ENCODE measurements at places on chromosomes 3 and 15.

DNA sequence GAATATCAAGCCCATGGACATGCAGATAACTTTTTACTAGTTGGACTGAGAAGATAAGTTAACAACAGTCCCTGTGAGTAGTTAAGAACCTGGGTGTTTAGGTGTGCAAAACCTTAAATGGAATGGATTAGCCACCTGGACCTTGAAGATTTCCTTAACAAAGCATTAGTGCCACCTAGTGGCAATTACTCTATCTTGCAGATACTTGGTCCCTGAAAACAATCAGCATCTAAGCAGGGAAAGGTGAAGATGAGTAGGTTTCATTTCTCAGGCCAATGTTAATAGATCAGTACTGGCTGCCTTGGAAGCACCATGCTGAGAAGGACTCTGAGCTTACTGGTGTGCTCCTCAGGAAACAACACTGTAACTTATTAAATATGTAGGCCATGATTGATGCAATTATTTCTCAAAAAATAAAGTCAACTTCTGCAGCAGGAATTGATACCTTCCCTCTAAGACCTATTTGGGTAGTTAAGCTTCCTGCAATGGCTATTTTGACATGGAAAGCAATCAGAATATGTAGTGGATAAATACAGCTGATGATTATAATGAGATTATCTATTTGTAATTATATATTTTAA lies 329.4 kb downstream of the TBC1D5 start:
- DNase-seq = peak; percentile 74

- DNase-seq = no peak
Observed at GRCh38 chr3:99503350-99503749, 135.0 kb upstream of the COL8A1 start.

DNA sequence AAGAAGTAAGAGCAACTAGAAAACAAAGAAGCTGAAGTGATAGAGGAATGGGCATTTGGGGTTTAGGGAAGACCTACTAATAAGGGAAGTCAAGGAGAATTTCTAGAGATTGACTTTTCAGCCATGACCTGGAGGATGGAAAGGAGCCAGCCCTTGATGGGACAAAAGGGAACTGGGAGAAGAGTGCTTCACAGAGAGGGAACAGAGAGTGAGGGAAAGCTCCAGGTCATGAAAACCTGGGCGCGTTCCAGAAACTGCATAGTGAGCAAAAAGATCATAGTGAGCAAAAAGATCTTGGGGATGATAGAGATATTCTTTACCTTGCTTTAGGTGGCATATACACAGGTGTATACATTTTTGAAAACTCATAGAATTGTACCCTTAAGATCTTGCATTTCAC lies 143.1 kb upstream of the NUDT16 start:
- DNase-seq = no peak

- DNase-seq = no peak
Observed at GRCh38 chr15:37133602-37134001, 33.3 kb upstream of the MEIS2 start.

DNA sequence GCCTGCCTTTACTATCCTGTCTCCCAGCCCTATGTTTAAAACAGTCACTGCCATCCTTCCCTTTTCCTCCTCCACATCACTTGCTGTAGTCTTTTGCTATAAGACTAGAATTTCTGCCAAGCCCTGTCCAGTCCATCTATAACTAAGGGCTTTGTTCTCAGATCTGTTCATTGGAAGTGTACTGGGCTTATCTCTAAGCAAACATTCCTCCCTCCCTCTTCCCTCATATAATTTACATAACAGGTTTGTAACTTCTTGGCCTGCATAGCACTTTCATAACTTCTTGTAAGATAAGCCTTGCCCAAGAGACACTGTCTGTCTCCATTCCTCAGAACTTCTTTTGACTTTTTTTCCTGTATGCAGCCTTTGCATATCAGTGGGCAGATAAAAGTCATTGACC lies 16.7 kb downstream of the TPRG1 start:
- no peak for DNase-seq

GRCh38 chr15:81133782-81134461 lies at the start of gene CFAP161:
Gene CFAP161 (plus strand): TSS chr15:81134270. CDS start chr15:81134330, 60 bp downstream.
- DNase-seq = peak; percentile 33

DNA sequence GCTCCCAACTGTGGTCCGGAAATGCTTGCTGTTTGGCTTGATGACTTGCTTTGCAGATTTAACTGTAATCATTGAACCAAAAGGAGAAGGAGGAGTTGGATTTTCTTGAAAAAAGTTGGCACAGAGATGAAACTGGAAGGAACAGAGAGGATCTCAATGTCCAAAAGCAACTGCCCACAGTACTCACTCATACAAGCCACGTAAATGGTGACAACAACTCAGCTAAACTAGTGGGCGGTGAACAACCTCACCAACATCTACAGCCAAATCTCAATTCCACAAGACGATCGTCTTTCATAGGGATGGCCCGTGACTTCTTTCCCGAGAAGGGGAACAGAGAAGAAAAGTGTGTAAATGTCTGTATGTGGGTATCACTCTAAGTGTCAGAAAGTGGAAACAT lies 48.1 kb downstream of the MYO5C start:
- DNase-seq = no peak

DNA sequence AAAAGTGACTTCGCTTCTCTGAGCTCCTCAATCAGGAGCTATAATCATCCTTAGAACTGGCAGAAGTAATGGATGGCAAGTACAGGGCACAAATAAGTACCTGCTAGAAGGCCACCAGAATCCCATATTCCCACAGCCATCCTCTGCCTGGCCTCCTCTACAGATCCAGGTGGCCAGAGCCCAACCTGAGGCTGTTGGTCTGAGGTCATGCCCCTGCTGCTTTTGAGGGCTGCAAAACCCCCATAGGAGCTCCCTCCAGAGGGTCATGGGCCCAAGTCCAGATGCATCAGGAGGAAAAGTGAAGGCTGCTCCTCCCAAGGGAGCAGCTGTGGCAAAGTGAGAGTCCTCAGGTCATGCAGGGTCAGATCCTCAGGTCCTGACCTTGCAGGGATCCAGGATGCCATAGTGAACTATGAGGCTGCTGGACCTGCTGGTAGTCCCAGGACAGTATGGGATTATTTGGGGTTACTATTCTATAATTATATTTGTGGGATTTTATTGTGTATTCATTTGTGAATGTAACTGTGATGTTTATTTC lies 3.0 kb upstream of the PLCD1 start:
- no peak for DNase-seq

- DNase-seq = no peak
Observed at GRCh38 chr3:188695241-188695640, 476.5 kb upstream of the TPRG1 start.

DNA sequence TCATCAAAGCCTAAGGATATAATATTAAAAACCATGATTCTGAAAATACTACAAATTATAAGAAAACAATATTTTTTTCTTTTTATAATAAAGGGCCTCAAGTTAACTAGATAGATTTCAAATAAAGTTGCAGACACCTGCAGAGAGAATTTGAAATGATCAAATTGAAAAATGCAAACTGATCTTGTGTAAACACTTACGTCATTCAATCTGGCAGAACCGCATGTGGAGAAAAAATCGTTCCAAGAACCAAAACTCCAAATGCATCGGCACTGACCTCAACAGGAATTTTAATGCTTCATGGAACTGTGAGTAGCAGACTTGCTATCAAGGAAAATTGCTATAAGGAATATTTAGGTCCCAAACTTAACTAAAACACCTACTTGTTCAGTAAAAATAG lies 17.2 kb downstream of the CPA3 start:
- DNase-seq = no peak

DNA sequence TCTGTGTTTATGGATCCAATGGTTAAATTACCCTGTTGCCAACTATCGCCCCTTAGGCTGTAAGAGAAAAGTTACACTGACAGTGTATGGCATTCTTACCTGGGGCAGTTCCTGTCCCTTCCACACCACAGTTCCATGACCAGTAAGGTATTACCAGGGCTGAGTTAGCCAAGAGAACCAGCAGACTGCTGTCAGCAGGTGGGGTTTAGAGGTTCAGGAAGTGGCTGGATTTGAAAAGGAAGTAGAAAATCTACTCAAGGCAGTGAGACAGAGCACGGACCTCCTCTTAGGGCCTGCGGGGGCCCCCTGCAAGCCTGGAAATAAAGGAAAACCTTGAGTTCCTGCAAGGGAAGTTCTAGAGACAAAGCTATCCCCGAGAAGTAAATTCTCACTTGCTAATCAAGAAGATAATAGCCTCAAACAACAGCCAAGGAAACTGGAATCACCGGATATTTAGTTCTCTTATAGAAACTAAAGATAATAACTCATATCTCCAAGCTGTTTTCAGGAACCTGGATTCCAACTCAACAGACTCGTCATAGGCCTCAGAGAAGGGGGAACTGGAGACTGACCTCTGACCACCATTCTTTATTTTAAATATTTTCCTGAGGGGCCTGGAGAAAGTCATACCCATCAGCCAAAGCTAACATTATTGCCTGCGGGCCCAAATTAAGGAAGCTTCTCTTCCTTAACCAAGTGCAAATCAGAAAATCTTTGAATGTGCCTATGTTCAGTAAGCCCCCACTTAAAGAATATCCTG lies 161.7 kb downstream of the ANXA2 start:
- DNase-seq = no peak

DNA sequence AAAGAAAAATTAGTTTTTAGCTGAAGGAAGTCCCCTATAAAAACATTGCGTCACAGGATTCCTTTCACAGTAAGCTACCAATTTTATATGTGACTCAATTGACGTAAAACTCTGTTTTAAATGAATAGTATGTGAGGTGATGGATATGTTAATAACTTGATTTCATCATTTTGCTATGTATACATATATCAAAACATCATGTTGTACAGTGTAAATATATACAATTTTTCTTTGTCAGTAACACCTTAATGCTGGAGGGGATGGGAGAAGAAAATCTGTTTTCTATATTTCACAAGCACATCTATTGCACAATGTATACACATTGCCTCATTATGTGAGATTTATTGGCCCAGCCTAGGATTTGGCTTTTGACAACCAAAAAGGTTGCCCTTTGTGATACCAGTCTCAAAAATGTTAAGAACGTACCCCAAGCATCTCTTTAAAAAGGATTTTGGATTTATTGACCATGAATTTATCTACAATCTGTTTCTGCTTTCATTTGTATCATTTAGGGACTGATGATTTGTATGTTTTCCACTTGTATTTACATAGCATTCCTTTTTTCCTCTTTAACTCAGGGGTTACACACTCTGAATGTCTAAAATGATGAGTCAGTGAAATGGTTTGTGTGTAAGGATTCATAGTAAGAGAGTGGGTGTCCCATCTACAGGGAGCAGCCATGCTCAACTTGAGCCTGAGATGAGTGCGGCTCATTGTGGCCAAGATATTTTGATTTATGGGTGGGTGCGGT lies 62.6 kb downstream of the CRTC3 start:
- peak; percentile 77 for DNase-seq

GRCh38 chr15:71294911-71295602 lies 179.8 kb downstream of the THSD4 start:
- peak; percentile 99 for DNase-seq

GRCh38 chr3:54432975-54433374 lies 310.6 kb downstream of the CACNA2D3 start:
- no peak for DNase-seq

- peak; percentile 62 for DNase-seq
Observed at GRCh38 chr15:72196409-72197040, 1.1 kb downstream of the GRAMD2A start.

DNA sequence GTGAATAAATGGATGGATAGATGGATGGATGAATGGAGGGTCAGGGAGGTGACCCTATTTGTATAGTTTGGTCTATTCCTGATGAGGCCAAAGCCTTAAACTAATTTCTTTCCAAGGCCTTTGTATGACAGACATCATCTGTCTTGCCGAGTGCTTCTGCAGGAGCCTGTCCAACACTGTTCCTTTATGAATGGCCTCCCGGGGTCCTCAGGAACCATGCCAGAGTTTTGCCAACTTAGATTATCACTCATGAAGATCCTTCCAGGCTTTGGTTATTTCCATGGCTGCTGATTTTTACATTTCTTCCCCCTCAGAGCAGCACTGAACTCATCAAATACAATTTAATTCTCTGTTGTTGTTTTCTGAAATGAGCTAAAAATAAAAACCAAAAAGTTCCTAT lies 133.0 kb upstream of the SOX2 start:
- DNase-seq = no peak

DNA sequence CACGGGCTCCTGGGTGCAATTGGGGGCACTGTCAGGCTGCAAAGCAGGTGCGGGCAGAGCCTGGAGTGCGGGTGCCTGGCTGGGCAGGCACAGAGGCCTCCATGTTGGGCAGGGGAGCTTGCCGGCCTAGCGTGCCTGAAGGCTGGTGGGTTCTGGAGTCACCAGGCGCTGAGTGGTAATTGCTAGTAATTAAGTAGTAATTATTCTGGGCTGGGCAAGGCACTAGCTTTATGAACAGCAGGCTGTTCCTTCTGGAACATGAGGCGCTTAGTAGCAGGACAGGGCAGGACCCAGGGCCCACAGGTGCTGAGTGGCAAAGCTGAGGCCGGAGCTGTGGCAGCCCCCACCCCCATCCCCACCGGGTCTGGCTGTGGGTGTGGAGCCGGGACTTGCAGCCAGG lies 25.3 kb downstream of the PLXNA1 start:
- no peak for DNase-seq

GRCh38 chr3:45746165-45746776 lies 50.1 kb downstream of the SLC6A20 start:
- no peak for DNase-seq

DNA sequence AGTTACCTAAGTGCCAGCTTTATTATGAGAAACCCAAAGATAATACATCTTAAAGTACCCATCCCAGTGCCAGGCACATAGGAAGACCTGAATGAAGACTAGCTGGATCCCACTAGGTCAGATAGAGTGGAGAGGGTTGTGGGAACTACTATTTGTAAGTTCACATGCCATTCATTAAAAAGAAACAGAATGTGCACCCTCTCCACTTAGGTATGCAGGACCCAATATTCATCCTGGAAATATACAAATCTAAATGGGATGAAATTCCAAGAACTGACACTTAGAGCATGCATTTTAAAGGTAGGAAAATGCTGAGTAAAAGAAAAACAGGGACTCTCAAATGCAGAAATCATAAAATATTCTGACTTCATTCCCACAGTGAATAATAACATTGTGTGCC lies 14.3 kb downstream of the EOGT start:
- no peak for DNase-seq

- no peak for DNase-seq
Observed at GRCh38 chr3:188578576-188579363, 424.8 kb downstream of the LPP start.

DNA sequence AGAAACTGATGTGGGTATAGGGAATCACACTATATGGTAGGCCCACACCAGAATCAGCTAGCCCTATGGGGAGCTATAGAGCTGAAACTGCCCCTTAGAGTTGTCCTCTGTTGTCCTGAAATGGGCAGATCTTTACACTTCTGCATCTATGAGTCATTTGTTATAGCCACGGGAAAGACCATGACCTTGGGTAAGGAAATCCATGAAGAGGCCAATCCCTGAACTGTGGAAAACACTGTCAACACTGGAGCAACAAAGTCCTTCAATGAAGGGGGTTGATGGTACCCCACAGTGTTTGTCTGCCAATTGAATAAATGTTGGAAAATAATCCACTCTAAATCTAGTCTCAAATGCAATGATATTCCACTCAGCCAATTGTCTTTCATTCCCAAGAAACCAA lies 5.2 kb upstream of the CD200R1 start:
- no peak for DNase-seq

GRCh38 chr15:59180945-59181600 lies 25.6 kb upstream of the LDHAL6B start:
- no peak for DNase-seq

All from A549 (cell line).